ENCODE measurements at places on chromosomes 11 and 22.

DNA sequence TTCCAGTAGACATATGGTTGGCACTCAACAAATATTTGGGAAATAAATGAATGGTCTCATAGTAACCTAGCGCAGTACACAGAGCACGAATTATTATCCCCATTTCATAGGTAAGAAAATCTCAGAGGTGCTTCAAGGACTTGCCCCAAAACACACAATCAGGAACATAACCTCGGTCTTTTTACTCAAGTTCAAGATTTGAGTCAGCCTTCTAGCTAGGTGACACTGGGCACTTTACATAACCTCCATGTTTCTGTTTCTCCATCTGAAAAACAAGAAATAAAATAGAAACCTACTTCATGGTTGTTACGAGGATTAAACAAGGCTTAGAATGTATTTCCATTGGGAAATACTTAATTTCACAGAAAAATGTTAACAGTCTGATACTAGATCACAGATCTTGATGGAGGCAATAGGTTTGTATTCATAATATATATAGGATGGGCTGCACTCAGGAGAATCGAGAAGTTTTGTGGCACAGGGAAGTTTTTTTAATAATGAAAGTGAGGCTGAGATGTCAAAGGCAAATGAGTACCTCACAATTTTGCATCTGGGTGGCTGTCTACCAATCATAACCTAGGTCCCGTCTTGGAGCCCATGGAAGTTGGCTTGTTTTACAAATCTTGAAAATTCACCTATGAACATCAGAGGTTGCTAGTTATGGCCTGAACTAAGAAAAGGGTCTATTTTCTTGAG is 147.4 kb upstream of the ZC3H12C start:
- DNase-seq: no peak

- DNase-seq: no peak
Observed at GRCh38 chr11:47378010-47378835, at the start of gene SPI1. TSS of gene SPI1 (minus strand) at chr11:47378547. CDS start at chr11:47378353, 194 bp downstream.

DNA sequence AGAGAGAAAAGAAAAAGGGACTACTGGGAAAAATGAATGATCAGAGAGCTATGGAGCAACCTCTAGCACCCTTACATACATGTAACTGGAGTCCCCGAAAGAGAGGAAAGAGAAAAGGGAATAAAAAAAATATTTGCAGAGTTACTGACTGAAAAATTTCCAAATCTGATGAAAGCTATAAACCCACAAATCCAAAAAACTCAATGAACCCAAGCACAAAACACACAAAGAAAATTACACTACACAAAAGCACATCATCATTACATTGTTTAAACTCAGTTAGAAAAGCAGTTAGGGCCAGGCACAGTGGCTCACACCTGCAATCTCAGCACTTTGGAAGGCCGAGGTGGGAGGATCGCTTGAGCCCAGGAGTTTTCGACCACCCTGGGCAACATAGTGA is 6.7 kb downstream of the VPS37C start:
- no peak for DNase-seq

- no peak for DNase-seq
Observed at GRCh38 chr11:8102296-8102915, 21.4 kb downstream of the TUB start.

GRCh38 chr22:29936186-29936585 is 53.2 kb downstream of the MTMR3 start:
- no peak for DNase-seq

- no peak for DNase-seq
Observed at GRCh38 chr22:27270818-27271510, 530.6 kb downstream of the MN1 start.

DNA sequence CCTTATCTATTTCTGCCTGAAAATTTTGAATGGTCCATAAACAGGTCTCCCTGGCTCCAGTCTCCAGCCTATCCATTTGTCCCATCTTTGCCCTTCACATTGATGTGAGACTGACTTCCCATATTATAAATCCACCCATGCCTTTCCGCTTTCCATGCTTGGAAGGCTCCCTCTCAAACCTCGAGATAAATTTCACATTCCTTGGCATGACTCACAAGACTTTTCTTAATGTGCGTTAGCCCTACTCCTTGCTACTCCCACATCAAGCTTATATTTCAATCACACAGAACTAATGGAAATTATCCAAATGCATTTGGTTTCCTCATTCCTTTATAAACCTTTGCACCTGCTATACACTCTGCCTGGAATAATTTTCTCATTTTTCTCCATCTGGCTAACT is 163.7 kb upstream of the NTM start:
- no peak for DNase-seq

GRCh38 chr11:68798221-68798813 is 43.4 kb downstream of the CPT1A start:
- DNase-seq: peak; percentile 12

DNA sequence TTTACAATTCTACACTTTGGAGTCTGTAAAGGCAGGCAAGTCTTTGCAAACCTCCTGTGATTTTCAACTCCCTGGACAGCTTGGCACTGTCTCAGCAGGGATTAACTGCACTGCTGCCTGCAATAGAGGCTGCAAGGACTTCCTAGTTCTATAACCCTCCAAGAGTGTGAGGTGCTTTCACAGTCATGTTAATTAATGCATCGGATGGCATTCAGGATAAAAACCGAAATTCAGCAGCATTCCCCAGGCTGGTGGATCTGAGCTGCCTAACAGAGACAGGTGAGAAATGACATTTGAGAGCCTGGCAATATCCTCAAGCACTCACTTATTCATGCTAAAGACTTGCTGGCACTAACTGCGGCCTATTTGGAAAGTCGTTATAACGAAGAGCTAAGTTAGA is 85.0 kb downstream of the LARGE1 start:
- no peak for DNase-seq

- no peak for DNase-seq
Observed at GRCh38 chr11:70092959-70093715, 15.0 kb downstream of the ANO1 start.

DNA sequence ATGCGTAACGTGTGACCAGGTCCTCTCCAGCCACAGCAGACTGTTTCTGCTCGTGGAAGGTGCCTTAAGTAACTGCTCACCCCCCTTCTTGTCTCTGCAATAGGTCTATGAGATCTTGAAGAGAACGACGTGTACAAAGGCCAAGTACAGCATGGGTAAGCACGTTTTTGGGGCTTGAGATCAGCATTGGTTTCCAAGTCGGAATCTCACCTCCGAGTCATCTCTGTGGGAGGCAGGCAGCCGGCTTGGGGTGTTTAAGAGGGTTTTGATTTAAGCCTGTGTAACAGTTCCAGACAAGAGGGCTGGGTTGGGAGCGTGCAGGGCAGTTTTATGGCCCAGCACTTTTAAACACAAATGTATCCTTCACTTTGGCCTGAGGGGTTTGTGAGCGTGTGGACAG is 30.1 kb downstream of the ANO1 start:
- DNase-seq: no peak

DNA sequence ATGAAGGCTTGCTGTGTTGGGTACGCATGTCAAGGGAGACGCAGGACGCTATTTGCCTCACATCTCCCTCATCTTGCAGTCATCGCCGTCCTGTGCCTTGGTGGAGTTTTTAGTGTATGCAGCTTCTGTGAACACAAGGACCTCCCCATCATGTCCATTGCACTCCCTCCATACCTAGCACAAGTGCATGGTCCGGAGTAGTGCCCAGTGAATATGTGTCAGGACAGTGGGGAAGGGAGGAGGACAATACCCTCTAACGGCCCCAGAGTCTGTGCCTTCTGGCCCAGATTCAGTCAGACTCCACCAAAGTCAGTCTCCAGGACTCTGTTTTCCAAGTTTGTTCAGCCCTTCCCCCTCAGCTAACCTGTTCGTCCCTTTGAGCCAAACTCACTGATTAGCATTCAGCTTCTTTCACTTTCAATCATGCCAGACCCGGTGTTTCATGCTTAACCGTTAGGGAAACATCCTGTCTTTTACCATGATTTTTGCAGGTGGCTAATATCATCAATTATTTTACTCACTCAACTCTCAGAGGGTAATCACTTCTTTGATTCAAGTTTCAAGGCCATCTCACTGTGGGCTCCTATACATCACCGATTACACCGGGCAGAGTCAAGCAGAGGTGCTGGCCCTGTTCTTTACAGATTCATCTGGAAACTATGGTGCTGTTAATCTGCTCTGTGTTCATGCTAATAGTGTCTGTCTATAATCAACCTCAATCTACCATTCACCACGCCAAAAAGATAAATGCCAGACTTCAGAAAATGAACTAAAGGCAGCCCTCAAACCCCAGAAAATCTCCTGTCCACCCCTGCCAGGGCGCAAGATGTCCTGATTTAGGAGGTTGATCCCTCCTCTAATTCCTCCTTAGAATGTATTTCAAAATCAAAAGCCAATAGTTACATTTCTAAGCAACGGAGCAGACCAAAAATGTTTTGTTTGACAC is 156.5 kb downstream of the RRAS2 start:
- DNase-seq: no peak

Data from stimulated activated CD4-positive, alpha-beta T cell treated with anti-CD3 and anti-CD28 coated beads, Interleukin-1b, Interleukin-23, amount 100 ng/mL, for 24 hours (primary cell).